Left forelimb (tissue), 1 donor: ENCODE measurements at places on chromosomes 5 and 9.

DNA sequence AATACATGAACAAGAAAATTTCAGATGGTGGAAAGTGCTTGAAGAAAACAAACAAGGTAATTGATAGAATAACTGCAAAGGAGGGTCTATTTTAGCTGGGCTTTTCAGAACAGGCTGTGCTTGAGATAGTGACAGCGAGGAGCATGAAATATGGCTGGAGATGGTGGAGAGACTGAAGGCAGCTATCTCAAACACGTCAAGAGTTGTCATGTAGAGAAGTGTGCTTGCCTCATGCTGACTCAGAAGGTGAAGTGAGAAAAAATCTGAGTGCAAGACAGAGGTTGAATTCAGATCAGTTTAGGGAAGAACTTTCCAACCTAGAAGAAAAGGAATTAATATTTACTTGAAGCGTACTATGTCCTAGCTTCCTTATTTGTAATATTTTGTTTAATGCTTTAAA is 115.5 kb upstream of the RANBP3L start:
- no peak for DNase-seq

DNA sequence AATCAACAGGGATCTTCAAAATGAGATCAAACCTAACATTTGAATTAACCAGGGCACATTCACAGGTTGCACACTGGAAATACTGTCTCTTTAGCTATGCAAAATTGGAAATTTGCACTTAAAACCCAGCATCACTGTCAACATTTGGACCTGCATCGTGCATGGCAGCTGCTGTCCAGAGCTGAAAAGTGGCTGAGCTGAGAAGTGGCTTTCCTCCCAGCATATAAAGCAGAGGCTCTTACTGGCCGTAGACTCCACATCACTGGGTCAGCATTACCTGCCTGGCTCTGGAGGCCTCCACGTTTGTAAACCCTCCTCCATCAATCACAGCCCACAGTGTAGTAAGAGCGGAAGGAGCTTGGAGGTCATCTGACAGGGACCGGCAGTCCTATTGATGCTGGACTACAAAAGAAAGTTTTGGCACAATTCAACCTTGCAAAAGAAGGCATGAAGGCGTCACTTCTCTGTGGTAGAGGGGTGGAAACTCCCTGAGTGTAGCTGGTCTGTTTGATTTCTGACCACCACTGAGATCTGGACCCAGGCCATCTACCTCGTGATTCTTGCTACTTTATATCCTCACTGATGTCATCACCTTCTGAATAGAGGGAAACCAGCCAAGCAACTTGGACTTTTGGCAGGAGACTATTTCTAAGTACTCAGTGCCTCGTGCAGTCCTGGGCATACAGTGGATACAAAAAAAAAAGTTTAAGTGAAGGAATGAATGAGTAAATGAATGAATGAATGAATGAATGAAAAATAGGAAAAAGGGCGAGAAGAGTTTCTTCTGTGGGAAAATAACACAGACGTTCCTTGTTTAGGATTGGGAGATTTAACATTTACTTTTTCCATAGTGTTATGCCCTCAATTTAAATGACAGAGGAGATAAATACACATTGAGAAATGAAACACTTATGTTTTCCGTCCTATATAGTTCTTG is 14.8 kb downstream of the RASEF start:
- no peak for DNase-seq

DNA sequence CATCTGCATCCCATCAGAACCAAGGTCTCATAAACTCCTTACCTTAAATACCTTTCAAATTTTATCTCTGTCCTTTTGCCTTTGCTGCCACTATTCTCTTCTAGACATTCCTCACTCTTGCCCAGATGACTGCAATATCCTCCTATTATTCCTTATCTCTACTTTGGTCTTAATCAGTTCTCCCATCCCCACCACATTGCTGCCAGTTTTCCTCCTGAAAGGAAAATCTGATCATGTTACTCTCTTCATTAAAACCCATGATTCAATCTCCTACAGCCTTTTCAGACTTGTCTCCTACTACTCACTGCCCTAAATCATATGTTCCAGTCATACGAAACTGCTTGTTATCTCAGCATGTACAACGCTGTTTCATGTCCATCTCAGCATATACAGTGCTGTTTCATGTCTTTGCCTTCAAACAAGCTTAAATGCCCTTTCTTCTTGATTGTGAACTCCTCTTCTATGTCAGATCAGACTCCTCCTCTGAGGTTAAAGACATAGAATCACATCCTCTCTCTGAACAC is 152.6 kb upstream of the FST start:
- DNase-seq, result no peak

DNA sequence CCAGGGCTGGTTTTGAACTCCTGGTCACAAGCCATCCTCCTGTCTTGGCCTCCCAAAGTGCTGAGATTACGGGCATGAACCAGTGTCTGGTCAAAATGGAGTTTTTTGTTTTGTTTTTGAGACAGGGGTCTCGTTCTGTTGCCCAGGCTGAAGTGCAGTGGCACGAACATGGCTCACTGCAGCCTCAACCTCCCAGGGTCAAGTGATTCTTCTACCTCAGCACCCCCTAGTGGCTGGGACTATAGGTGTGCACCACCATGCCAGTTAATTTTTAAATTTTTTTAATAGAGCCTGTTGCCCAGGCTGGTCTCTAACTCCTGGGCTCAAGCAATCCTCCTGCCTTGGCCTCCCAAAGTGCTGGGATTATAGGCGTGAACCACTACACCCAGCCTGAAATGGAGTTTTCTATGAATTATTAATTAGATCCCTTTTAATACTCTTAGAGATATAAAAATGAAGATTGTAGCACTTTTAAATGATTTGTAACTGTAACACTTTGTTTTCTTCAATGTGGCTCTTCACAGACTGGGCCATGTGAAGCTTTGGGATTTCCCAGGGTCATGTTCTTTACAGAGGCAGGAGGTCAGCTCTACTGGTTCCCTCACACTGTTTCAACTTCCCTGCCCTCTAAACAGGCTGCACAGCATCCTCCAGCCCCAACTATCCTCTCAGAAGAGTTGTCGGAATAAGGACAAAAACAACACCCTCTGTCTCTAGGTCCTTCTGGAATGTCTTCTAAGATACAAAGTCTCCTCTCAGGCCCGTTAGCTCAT is 32.7 kb upstream of the SPARC start:
- DNase-seq, result no peak

GRCh38 chr9:129464972-129465833 is 155.7 kb downstream of the C9orf50 start:
- peak; percentile 76 for DNase-seq

- no peak for DNase-seq
Measured at GRCh38 chr5:15763754-15764153, 263.8 kb downstream of the FBXL7 start.

DNA sequence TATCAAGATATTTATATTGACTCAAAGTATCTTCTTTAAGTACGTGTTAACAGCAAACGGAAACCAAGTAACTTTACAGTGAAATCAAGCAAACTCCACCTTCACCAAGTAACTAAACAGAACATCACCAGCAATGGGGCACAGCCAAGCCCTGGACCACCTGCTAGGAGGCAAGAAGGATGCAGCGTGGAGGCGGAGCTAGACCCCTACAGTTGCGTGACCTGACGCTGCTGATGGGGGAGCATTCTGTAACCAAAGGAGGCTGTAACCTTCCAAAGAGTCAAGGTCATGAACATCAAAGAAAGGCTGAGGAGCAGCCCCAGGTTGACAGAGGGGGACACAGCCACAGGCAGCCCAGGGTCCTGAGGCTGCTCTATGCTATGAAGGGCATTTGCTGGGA is 6.1 kb downstream of the VAV2 start:
- DNase-seq, result no peak

DNA sequence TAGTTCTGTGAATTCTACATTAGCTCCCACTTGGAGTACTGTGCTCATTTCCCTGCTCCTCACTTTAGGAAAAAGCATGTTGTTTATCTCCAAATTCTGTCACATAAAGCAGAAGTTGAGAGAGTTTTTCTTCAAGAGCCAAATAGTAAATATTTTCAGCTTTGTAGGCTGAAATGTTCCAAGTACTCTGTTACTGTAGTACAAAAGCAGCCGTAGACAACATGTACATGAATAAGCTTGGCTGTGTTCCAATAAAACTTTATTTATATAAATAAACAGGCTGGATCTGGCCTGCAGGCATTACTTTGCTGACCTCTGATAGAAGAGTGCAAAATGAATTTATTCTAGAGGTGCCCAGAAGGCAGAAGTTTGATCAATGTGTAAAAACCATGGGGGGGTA is 73.0 kb upstream of the AGXT2 start:
- no peak for DNase-seq

DNA sequence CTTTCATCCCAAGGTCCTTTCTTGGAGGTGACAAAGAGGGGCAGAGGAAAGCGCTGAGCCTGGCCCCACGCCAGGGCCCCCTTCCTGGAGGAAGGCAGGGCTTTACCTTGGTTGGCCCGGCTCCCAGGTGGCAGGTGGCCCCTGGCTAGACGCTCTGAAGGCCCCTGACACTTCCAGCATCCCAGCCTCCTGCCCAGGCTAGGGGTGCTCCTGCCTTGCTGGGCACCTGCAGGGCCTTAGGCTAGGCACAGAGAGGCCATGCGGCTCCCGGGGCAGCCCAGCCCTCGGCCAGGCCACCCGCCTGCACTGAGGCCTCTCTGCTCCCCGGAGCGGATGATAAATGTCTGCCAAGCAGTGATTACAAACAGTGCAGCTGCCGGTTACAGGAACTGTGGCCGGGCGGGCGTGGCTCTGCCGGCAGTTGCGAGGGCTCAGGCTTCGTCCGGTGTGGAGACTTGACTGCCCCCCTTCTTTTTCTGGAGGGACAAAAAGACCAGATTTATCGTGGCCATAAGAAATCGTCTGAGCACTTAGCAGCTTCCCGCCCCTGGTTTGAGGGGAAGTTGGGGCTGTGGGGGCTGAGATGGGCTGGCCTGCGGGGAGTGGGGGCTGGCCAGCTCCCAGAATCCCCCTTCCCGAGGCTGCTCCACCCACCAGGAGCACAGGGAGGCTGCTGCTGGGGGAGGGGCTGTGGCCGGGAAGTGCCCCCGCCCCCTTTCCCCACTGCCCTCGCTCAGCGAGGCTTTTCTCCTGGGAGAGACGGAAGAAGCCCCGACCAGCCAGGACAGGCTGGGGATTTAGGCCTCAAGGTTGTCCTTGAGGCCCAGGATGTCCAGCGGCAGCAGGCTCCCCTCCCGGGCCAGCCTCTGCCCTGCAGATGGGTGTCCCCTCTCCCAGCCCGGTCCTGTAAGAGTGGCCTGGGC is 31.6 kb upstream of the UBAC1 start:
- DNase-seq, result peak; percentile 89

GRCh38 chr9:107269681-107270080 is 13.4 kb upstream of the RAD23B start:
- DNase-seq, result no peak

- no peak for DNase-seq
Measured at GRCh38 chr5:174837919-174838902, 113.8 kb downstream of the MSX2 start.
